HCT116 (cell line): ENCODE measurements at places on chromosomes 12 and 14.

- DNase-seq, result no peak
Measured at GRCh38 chr12:11729008-11729407, 79.5 kb downstream of the ETV6 start.

GRCh38 chr14:50814161-50814560 lies 16.8 kb downstream of the NIN start:
- DNase-seq, result no peak

DNA sequence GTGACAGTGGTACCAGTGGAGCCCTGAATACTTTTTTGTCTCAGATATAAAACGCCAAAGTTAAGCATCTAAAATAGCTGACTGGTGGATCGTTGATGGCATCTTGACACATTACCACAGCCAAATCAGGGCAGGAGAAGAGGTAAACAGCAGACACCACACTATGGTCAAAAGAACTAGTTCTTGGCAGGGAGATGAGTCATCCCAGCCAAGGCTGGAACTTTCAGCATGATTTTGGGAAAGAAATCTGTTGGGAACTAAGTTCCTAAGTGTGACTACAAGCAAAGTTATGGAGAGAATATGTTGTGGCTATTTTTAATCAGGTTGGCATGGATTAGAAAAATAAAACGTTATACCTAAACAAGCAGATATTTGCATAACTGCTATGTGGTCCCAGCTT lies 36.9 kb downstream of the LGR5 start:
- DNase-seq, result no peak

GRCh38 chr12:95385246-95386035 lies 88.5 kb upstream of the METAP2 start:
- no peak for DNase-seq

DNA sequence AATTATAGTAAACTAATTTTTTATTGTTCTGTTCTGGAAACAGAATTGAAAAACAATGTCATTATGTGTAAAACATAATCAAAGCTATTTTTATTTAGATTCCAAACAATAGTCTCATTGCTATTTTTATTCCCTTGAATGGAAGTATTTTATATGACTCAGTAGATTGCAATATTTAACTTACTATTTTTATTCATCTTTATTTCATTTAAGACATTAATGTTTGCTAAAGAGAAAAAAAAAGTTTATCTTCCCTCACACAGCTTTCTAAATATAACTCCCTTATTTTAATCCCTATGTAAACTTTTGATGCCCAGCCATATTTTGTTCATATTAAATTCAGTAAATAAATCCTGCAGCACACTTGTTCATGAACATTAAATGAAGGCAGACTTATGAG lies 622.4 kb downstream of the SLC6A15 start:
- DNase-seq, result no peak

DNA sequence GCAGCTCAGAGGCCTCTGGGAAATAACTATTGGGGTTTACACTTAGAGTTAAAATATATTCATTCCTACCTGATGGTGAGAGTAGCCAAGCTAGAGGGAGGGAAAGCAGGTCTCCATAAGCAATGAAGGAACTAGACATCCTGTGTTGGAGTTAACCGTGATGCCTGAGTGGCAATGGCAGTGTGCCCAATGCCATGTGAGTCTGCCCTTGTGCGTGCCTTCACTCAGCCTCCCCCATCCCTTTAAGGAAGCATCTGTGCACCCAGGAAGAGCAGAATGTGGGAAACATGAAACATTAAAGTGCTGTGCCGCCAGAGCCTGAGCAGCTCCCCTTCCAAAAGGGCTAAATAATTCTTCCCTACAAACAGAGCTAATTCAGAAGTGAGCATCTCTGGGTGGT lies 76.3 kb downstream of the COX16 start:
- no peak for DNase-seq

DNA sequence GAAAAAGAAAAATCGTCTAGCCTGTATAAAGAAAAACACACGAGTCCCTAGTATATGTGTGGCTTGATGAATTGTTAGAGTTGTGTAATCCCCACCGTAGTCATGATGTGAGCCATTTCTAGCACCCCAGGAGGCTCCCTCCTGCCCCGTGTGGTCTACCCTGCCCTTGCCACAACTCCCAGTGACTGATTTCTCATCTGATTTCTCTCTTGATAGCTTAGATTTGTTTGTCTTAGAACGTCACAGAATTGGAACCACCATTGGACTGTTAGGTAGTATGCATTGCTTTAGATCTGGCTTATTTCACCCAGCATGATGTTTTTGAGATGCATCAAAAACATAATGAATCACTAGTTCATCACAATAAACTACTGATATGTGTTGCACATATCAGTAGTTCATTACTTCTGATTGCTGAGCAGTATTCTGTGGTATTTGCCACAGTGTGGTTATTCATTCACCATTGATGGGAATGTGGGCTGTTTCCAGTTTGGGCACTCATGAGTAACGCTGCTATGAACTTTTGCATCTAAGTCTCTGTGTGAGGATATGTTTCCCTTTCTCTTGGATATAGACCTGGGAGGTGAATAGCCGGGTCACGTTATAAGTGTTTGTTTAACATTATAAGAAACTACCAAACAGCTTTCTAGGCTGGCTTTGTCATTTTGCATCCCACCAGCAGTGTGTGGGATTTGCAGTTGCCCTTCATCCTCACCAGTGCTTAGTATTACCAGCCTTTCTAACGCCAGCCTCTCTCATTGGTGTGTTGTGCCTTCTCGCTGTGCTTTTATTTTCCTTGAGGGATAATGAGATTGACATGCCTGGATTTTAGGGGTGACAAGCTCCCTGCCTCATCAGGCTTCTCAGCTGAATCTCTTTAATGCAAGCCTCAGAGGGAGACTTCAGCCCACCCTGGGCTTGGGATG lies 31.9 kb upstream of the NCOR2 start:
- DNase-seq, result no peak

GRCh38 chr14:64807551-64807950 lies 72.2 kb downstream of the SPTB start:
- no peak for DNase-seq

GRCh38 chr12:119630962-119631550 lies 36.9 kb upstream of the PRKAB1 start:
- DNase-seq, result no peak

DNA sequence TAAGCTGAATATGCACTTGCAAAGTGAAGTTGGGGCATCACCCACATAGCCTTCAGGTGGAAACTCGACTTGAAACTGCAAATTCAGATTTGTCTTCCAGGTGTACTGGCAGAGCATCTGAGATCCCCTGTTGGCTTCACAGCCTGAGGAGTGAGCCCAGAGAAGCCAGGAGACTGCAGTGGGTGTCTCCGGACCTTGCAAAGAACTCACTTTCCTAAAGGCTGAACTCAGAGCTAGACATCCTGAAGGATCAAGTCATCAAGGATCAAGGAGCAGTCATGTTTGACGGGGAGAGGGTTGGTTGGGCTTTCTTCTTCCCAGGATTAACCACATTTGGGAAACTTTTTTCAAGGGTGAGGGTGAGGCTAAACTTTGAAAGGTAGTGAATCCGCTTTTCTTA lies 9.1 kb upstream of the HOXC13 start:
- DNase-seq, result no peak

GRCh38 chr14:25122211-25122610 lies 72.3 kb upstream of the STXBP6 start:
- no peak for DNase-seq

DNA sequence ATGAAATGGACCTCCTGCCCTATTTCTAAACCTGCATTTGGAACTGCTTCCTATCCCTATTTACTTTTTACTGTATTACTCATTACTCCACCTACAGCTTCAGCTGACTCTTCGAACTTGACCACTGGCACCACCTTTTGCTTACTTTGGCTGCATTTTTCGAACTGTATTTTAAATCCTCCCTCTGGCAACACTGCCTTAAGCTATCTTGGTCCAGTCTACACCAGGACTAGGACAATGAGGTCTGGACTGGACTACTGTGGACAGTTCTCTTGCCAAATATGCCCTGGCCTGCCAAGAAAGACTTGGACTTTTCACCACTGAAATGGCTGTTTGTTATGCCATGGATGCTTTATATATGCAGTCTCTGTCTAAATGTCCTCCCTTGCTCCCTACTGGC lies 328.1 kb downstream of the BTG1 start:
- DNase-seq, result no peak

DNA sequence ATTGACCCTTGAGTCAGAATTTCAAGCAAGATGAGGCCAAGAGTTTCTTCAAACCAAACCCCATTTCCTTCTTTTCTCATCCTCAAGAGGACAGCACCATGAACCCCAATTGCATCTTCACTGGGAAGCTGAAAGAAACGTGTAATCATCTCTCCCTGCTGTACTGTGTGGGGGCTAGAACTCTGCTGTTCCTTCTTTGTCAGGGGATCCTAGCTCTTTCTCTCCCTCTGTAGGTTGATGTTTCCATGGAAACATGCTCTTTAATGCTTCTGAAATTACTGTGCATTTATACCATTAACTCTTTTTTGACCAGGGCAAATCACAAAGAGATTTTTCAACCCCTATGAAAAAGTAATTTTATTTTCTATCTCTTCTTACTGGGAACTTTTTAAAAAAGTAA lies 295.1 kb downstream of the GRIN2B start:
- no peak for DNase-seq

DNA sequence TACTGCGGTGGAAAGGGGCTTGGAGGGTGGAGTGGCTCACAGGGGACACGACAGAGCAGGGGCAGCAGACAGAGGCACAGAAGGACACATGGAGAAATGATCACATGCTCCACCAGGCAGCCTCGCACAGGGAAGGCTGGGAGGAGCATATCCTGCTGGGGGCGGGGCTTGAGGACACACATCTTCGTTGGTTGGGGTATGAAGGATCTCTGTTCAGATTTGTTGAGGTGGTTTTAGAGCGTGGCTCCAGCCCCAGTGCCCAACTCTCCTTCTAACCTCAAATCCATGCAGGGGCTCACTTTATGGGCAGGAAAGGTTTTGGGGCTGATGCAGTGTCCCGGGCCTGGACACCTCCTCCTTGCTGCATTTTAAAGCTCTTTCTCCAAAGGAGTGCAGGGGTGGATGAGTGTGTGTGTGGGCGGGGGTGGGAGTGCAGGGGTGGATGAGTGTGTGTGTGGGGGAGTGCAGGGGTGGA lies 733 bp upstream of the P3H3 start:
- peak; percentile 69 for DNase-seq

DNA sequence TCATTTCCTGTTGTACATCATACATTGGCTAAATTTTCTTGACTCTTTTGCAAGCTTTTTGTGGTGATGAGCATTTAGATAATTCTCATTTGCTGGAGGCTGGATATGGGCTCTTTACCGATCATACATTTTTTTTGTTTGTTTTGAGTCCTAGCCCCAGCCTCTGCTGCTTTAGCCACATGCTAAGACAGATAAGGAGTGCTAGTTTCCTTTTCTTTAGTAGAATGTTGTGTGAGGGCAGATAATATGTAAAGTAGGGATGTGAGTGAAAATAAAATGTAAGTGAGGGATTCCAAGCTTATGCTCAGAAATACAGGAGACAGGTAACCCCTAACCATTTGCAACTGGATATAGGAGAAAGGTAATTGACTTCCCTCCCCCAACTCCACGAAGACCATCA lies 405.7 kb downstream of the TRHDE start:
- no peak for DNase-seq

DNA sequence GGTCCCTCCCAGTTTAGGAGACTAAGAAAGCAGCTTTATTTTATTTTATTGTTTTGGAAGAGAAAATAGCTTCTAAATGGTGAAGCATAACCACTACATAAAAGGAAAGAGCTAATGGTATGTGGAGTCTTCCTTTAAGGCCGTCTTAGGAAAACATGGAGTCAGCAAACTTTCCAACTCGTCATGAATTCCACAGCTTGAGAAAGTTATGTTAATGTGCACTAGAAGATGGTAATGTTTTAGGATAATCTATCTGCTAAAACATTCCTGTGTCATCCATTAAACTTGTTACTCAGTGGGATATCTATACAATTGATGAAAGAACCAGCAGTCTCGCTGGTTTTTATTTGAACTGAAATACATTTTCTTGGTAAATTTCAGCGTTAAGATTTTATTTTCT lies 448.4 kb upstream of the SEL1L start:
- no peak for DNase-seq

DNA sequence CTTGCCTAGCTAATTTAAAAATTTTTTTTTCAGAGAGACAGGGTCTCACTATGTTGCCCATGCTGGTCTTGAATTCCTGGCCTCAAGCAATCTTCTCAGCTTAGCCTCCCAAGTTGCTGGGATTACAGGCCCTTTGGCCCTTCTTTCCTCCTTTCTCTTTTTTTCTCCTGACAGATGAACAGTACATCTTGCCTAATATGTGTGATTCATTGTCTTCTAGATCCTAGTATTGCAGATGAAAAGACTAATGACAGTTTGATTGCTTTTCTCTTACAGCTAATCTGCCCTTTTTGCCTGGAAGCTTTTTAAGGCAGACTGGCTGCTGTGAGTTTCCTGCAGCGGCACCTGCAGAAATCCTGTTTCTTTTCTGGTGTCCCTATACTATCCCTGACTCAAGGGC lies 12.0 kb downstream of the DEPDC4 start:
- DNase-seq, result no peak

GRCh38 chr12:132835076-132836025 lies 6.7 kb upstream of the GOLGA3 start:
- no peak for DNase-seq

- no peak for DNase-seq
Measured at GRCh38 chr12:16560273-16560672, 45.7 kb downstream of the LMO3 start.

GRCh38 chr14:75268633-75269550 lies 9.7 kb upstream of the FOS start:
- DNase-seq, result no peak

DNA sequence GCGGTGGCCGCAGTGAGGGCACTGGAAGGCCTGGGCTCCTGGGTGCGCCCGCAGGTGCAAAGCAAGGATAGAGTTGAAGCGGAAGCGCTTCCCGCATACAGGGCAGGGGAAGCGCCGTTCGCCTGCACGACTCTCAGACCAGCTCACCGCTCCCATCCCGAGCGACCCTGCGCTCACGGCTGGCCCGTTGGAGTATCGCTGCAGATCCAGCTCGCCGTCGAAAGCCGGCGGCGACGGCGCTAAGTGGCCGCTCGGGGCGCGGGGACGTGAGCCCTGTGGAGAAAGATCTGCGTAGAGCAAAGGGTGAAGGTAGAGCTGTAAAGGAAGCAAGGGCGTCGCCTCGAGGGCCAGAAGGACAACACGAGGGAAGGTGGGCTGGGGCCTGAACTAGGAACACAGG lies 5.4 kb downstream of the ZNF219 start:
- no peak for DNase-seq

GRCh38 chr12:131456301-131457027 lies 254.4 kb upstream of the SFSWAP start:
- DNase-seq, result no peak

- no peak for DNase-seq
Measured at GRCh38 chr14:79413734-79414428, 797.4 kb downstream of the DIO2 start.

- no peak for DNase-seq
Measured at GRCh38 chr14:74647678-74648461, 35.8 kb upstream of the LTBP2 start.

GRCh38 chr12:38480594-38480993 lies 164.0 kb downstream of the ALG10B start:
- no peak for DNase-seq
